Lung microvascular endothelial cell (primary cell): ENCODE measurements at places on chromosomes 3 and 15.

DNA sequence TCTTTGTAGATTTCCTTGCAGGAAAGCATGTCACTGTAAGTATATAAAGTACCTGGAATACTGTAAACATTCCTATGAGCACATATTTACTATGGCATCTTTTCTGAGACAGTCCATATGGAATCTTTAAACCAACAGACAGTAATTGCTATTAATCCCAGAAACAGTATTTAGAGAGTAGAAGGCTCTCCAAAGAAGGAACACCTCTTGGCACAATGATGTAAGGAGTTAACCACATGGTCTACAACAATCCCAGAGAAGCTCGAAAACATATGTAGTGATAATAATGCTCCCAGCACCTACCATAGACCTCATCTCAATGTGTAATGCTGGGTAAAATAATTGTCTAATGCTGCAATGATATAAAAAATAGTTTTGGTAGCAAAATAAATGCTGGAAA lies 95.8 kb upstream of the IL12A start:
- no peak for DNase-seq

GRCh38 chr3:141057436-141057835 lies 6.3 kb downstream of the SPSB4 start:
- no peak for DNase-seq

GRCh38 chr3:123161167-123161566 lies 40.6 kb upstream of the SEC22A start:
- DNase-seq: no peak

DNA sequence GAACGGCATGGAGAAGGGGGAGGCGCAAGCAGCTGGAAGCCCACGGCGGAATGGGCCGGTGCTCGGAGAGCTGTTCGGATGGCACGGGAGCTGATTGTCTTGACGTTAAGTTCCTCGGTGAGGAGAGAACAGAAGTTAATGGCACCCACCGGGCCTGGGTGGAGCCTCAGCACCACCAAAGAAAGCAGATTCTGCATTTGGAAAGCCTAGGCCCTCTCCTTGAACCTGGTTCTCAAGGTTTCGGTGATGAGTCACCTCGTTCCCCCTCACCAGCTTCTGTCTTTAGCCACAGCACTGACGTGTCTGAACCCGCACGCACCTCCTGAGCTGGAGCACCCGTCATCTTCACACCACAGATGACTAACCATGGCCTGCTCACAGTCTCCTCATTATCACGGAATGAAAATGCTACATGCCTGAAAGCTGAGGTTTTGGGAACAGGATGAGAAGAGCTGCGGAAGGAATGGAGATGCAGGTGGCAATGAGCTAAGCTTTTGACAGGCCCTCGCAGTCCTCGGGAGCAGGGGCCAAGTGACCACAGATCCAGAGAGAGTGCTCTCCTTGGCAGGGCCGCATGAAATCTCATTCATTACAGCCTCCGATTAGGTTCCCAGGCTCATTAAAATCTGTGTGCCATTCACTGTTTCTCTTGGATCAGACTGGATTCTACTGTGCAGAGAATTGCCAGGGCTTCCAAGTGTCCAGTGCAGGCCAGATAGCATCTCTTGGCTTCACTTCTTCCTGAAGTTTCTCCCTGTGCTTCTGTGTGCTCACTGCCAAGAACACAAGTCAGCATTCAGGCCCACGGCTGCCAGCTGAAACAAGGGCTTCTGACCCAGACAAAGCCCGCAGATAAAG lies 96.3 kb upstream of the DLG1 start:
- peak; percentile 99 for DNase-seq

GRCh38 chr15:35956056-35956455 lies 410.1 kb upstream of the DPH6 start:
- DNase-seq: no peak

DNA sequence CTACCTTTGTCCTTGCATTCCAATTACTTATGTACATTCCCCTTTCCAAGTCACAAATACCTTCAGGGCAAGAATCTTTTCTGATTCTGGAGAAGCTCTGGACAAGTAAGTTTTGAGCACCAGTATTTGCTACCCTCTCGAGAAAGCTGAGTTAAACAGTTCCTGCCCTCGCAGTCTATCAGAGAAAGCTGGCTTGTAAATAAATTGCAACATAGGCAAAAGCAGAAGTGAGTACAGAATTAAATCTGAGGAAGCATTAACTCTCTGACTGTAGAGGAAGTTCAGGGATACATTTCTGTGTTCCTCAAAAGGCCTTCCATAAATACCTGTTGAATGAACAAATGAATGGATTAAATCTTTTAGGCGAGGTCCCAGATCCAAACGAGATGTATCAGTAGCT lies 1.2 kb downstream of the OSBPL11 start:
- no peak for DNase-seq

- no peak for DNase-seq
Observed at GRCh38 chr3:31836131-31837075, 144.7 kb downstream of the OSBPL10 start.

DNA sequence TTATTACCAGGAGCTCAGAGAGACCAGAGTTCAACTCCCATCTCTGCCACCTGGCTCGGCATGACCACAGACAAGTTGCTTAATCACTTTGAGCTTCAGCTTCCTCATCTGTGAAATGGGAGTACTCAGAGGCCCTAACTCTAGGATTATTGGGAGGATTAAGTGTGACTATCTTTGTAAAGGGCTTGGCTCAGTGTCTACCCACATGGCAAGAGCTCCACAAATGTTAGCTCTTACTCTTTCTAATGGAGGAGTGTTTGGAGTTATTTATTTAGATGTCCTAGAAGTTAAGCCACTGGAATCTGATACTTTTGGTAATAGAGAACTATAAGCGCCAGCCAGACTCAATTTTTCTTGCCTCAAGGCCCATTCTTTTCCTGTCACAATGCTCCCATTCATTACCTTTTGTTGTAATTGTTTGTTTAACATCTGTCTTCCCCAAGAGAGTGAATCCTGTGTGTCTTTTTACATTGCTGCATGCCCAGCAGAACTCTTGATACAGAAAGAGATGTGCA lies 12.3 kb upstream of the LMCD1 start:
- DNase-seq: no peak

- DNase-seq: no peak
Observed at GRCh38 chr15:69038508-69038907, 24.0 kb downstream of the NOX5 start.

DNA sequence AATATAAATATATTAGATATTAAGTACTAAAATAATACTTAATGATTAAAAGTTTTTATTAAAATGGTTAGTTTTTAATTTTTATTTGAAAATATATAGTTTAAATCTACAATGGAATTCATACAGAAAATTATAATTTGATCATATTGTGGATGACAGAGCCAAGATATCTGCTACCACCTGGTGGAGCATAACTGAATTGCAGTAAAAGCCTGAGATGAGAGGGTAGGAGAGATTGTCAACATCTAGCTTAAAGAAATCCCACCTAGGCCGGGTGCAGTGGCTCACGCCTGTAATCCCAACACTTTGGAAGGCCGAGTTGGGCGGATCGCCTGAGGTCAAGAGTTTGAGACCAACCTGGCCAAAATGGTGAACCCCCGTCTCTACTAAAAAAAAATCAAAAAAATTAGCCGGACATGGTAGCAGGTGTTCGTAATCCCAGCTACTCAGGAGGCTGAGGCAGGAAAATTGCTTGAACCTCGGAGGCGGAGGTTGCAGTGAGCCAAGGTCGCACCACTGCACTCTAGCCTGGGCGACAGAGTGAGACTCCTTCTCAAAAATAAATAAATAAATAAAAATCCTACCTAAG lies 25.1 kb upstream of the CSTA start:
- DNase-seq: peak; percentile 28

DNA sequence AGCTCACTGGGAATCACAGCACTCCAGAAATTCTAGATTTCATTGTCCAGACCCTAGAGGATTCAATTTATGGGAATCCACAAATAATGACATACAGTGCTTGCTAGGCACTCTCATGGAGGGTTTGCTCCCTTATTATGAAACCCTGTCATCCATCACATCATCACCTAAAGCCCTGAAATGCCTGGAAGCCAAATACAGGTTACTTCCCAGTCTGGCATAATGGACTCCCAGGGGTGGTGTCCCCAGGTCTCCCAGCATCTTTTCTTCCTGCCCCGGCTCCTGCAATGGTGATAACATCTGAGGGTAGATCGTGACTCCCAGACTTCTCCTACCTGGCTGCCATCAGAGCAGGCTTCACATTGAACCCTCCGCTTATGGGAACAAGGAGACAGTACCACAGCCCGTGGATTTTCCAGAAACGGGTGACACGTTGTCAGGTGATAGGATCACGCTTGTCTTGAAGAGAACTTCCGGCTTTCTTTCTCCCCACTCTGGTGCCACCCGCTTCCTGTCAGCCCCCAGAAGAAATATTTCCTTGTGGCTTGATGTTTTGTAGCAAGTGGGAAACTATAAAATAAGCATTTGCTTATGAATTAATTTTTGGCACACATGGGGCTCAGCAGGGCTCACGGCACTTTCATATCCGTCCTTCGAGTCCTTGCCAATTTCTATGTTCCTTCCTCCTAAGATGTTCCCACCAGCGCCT lies 238.7 kb upstream of the BHLHE40 start:
- peak; percentile 72 for DNase-seq

GRCh38 chr3:8423307-8423706 lies 78.3 kb upstream of the LMCD1 start:
- DNase-seq: no peak

DNA sequence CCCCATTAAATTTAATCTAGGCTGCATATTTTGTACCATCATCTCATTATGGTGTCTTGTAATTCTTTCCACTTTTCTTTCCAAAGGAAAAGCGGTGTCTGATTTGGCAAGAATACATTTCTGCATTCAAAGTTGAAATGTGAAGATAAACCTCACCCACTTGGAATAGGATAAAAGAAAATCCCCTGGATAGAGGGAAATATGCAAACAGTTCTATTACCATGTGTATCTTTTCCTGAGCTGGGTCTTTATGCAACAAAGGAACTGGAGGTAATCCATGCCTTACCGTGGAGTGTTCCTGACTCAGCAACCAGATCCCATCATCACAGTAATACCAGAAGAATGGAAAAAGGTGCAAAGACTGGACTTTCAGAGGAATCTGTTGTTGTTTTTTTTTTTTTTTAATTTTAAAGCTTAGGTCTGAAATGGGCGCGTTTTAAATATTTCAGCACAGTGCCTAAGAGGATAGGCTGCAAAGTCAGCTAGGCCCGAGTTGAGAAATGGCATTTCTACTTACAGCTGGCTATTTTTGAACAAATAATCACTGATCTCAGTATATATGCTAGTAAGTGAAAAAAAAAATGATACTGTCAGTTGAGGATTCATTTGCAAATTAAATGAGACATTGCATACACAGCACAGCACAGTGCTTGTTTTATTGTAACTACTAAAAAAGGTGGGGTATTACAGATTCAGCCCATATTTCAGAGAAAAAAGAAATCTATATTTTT lies 55.5 kb upstream of the ADAMTS9 start:
- no peak for DNase-seq

GRCh38 chr3:188627652-188628051 lies 473.7 kb downstream of the LPP start:
- DNase-seq: peak; percentile 63

DNA sequence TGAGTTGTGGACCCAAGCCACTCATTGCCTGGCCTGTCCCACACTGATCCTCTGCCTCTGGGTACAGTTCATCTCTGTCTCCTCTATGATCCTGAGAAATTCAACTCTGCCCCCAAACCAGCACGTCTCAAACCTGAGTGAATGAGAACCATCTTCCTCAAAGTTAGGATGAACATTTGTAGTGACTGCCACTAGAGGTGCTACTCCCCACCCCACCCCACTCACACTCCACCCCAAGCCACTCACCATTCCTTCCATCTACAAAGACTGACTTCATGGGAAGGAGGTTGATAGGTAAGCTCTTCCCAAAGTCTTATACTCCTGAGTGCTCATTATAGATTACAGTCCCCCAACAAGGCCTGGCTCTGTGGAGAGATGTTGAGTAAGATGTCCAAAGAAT lies 43.8 kb downstream of the NEK10 start:
- no peak for DNase-seq

GRCh38 chr3:157160658-157161424 lies 894 bp upstream of the CCNL1 start:
- DNase-seq: peak; percentile 90

DNA sequence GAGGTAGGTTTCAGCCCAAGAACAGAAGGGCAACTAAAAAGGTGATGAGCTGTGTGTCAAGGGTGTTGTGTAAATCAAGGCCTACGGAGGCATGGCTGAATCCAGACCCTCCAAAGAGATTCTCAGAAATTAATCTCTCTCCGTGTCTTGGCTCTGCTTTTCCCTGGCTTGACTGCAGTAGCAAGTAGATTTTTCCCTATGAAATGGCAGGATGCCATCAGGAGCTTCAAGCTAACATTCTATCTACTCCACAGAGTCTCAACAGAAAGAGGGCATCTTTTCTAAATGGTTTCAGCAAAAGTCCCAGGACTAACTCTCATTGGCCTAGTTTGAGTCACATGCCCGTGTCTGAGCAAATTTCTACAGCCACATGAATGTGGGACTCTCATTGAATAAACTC lies 58.3 kb downstream of the LSM3 start:
- no peak for DNase-seq

- DNase-seq: no peak
Observed at GRCh38 chr3:139526146-139526545, 13.4 kb downstream of the RBP1 start.

DNA sequence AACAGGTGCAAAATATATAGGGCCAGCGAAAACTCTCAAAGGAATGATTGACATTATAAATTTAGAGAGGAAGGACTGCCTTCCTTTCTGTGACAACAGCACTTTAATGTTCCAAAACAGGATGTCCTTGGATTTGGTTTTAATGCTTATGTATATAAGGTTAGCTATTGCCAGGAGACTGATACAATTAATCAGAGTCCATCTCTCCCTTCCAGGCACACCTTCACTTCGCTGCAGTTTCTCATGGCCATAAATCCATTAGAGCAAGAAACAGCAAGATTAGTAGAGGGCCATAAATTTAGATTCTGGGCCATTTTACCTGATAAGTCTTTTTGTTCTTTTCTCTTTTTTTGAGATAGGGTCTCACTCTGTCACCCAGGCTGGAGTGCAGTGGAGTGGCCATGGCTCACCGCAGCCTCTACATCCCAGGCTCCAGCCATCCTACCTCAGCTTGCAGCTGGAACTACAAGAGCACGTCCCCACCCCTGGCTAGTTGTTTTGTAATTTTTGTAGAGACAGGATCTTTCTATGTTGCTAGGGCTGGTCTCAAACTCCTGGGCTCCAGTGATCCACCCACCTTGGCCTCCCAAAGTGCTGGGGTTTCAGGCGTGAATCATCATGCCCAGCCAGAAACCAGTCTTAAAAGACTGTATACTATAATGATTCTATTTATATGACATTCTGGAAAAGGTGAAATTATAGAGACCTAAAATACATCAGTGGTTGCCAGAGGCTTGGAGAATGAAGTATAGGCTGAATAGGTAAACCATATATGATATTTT lies 15.7 kb upstream of the TFRC start:
- no peak for DNase-seq

GRCh38 chr15:70406617-70407335 lies 309.1 kb upstream of the TLE3 start:
- no peak for DNase-seq

- DNase-seq: no peak
Observed at GRCh38 chr3:150180334-150180733, 209.6 kb upstream of the PFN2 start.
